ENCODE measurements at places on chromosomes 7 and 10. TPM values are rescaled to one million over a fixed set of nuclear protein-coding genes. Genes with fewer than 3 reads are reported as not detected.

Gene UTF1
- not detected for polyA plus RNA-seq

Gene C10orf53
- polyA plus RNA-seq: not detected

Gene DRGX
- polyA plus RNA-seq: not detected

Gene PIP
- polyA plus RNA-seq: not detected

Measured in GM12878 (cell line).